ENCODE measurements at places on chromosomes 7 and 10. TPM values are rescaled to one million over a fixed set of nuclear protein-coding genes. Genes with fewer than 3 reads are reported as not detected.
A peak's percentile ranks its signal among the peaks of the same experiment; 100 is the strongest.

DNA sequence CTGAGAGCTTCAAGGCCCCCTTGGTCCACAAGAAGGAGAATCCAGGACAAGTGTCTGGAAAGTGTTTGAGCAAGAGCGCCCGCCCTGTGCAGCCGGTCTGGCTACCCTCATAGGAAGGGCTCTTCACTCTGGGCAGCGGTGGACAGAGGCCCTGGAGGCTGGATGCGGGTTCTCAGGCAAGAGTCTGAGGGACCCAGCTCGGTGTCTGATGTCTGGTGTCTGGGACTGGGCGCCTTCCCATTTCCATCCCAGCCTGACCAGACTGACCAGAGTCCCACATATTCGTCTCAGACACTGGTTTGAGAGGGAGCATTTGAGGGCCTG, 59.8 kb downstream of the HK1 start:
- no peak for DNase-seq

- DNase-seq = no peak
Observed at GRCh38 chr7:28858206-28858605, 99.9 kb downstream of the TRIL start.

- DNase-seq = peak; percentile 57
Observed at GRCh38 chr7:28052933-28053332, 127.7 kb downstream of the JAZF1 start.

DNA sequence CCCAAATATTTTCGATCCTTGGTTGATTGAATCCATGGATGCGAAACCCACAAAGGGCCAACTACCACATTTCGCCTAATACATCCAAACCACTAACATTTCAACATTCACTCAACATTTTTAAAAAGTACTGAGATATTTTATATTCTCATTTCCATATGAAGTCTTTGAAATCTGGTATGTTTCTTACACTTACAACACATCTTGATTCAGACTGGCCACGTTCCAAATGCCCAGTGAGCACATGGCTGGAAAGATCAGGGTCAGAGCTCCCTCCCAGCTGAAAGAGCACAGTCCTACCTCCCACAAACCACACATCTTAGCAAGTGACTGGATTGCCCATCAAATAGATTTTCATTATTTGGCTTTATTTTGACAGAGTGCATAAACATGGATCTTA, 18.9 kb downstream of the NCAPG2 start:
- no peak for DNase-seq

DNA sequence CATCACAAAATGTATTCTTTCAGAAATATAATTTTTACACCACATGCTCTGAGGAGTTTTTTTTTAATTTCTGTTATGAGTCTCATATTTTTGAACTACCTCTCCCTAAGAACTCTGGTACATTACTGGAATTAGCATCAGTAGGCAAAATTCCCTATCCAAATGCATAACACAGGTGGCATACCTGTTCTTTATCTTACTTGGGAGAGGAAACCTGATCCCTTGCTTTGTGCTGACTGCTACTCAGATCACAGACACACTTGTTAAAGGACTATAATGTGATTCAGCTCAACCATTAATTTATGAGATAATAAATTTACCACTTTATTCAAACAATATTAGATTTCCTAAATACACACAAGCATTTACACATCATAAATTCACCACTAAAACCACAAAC, 617.2 kb downstream of the GRM8 start:
- DNase-seq = no peak

GRCh38 chr7:963236-964078, 9.0 kb upstream of the ADAP1 start:
- no peak for DNase-seq

DNA sequence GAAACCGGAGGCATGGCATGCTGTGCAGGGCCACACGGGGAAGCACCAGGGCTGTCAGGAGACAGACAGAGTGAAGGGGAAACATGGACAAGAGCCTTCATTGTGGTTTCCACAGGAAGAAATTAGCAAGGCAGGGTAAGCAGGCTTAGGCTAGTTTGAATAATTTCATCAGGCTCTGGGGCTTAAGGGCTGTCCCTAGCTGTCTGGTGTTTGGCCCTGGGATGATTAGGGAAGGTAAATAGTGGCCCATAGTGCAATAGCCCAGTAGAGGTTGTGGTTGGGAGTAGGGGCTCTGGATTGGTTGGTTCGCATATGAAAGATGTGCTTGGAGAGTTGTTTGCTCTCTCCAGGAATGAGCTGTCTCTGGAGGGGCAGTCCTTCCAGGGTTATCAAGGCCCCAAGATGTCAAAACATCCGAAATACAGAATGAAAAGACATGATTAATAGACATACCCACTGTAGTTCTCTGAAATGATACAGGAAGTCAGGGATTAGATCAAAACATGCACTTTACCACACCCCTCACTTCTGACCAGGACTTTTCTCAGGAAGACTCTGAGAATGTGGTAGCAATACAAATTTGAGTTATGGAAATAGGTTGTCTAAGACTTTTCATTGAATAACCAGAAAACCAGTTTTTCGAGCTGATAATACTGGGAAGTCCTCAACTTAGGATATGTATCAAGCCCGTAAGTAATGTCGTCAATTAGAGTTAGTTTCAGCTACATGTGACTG, 224.9 kb upstream of the NFE2L3 start:
- peak; percentile 21 for DNase-seq

DNA sequence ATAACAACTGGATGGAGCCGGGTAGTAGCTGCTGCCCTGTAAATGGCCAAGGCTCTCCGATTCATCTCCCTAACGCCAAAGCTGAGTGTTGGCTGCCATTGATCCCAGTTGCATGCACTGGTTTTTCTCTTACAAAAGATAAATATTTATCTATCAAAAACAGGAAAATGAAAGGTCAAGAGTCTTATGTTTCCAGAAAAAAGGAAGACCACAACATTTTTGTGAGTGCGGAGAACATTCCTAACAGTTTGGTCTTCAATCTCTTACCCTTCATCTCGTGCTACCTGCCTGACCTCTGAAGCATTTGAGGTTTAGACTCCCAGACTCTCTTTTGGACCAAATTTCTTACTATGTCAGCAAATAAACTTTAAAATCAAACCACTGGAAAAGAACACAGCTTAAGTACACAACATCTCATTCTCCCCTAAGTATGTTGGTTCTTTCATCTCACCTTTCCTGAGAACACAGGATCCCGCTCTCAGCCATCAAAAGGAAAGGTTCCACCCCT, 61.6 kb downstream of the SORBS1 start:
- no peak for DNase-seq

DNA sequence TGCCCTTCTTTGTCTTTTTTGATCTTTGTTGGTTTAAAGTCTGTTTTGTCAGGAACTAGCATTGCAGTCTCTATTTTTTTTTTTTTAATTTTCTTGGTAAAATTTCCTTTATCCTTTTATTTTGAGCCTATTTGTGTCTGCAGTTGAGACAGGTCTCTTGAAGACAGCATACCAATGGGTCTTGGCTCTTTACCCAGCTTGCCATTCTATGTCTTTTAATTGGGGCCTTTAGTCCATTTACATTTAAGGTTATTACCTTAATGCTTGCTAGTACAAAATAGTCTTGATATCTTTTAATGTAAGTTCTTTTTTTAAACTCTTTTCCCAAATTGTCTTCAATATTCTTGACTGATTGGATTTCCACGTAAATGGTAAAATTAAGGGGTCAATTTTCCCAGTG, 398.3 kb upstream of the CHRM2 start:
- DNase-seq = no peak

DNA sequence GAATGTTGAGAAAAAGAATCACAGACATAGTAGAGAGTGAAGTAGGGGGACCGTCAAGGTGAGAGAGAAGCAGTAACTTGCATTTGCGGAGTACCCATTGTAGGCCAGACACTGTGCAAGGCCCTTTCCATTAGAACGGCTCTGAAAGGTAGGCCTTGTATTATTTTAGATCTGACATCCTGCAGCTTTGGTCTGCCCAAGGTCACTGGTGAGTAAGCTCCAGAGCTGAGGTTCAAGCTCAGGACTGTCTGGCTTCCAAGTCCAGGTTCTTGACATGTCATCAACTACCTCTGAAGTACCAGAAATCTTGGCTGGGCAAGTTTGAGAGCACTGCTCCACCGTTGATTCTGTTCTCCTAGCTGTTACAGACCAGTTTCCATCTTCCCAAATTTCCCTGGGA, 13.2 kb upstream of the EVX1 start:
- no peak for DNase-seq

GRCh38 chr7:48458701-48459524, 287.7 kb downstream of the ABCA13 start:
- no peak for DNase-seq

DNA sequence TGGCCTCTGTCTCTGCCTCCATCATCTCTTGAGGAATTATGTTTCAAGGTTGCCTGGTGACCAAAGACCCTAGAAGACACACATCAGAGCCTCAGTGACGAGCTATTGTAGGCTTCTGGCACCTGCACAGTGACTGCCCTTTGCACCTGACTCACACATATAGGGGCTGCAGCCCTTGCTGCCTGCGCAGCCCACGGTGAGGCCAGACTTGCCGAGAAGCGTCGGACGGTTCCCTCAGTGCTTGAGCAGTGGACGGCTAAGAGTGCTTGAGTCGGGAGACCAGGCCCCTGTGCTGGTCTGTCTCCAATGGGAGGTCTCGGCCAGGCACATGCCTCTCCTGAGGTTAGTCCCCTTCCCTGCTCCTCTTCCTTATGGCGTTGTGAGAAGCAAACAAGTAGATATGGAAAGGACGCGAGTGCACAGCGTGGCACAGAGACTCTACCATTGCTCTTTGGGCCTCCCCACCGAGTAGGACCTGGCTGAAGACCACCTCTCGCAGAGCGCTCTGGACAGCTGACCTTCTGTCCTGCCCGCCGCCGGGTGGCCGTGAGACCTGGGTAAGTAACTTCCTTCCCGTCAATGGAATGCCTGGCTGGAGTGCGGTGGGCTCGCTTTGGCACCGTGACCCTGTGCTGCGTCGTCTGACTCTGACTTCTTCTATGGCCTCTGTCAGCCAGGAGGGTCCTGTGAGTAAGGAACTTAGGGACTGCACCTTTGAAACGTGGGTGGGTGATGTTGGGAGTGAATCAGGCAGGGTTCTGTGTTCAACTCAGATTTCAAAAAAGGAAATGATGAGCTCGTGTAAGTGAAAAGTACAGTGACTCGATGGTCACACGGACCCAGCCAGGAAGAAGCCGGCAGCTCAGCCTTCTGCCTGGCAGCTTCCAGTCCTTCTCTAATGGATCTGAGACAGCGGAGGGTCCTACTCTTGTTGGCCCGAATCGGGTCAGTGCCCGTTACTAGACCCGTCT, 33.7 kb downstream of the ZNF775 start:
- DNase-seq = no peak

- DNase-seq = no peak
Observed at GRCh38 chr10:95431900-95432342, 129.2 kb downstream of the SORBS1 start.

- DNase-seq = no peak
Observed at GRCh38 chr7:24891311-24891735, 88.7 kb downstream of the OSBPL3 start.

GRCh38 chr7:41149576-41149975, 553.3 kb downstream of the INHBA start:
- no peak for DNase-seq

GRCh38 chr7:141200191-141201108, 126.6 kb downstream of the TMEM178B start:
- DNase-seq = no peak

DNA sequence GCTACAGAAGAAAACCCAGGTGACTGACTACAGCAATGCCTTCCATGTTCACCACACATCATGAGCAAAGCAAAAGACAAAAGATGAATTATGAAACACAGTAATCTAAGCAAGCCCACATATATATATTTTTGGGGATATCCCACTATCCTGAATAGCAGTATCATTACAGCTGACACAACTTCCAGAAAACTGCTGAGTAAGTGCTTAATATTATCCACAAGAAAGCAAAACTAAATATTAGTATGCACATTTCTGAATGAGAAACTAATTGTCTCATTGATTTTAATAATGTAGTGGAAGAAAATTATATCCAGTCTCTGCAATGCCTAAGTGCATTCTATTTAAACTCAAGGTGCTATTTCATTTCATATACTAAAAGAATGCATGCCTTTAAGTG, 14.5 kb upstream of the SLC35G1 start:
- DNase-seq = no peak

HSPA12A gene
- 11.0 TPM for total RNA-seq

NYAP1 gene
- total RNA-seq = not detected

MAGI2 gene
- 0.06 TPM for total RNA-seq

RNF32 gene
- total RNA-seq = 1.6 TPM

HABP2 gene
- total RNA-seq = not detected

TRIM4 gene
- 24.6 TPM for total RNA-seq

PNLIPRP1 gene
- total RNA-seq = not detected

OR2A12 gene
- not detected for total RNA-seq

TCAF2 gene
- 1.3 TPM for total RNA-seq
